RPMI8226 (cell line): ENCODE measurements at places on chromosomes 7 and 10.
A peak's percentile ranks its signal among the peaks of the same experiment; 100 is the strongest.

DNA sequence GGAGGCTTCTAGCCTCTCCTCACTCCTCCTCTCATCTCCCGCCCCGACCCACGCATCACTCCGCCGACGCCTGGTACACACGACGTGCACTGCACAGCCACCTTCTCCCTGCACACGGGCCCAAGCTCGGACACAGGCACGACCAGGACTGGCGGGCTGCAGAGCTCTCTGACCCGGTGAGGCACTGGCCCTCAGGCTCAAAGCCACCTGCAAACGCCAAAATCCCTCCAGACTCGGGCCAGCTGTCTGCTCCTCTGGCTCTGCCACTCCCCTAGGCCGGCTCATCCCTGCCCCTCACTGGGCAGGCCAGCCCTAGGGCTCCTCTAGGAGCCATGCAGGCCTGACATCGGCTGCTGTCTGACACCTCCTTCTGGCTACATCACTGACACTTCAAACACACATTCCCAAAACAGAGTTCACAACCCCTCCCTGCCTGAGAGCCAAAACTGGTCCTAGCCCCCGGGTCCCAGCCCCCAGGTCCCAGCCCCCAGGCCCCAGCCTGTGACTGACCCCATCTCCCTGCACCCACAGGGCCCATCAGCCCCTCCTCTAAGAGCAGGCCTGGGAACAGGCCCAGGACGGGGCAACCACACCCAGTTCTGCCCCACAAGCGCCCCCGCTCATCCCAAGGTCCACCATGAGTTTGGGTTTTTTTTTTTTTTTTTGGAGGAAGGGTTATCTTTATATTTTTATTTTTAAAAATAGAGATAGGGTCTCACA lies 35.1 kb downstream of the MAD1L1 start:
- no peak for DNase-seq

- DNase-seq, result no peak
Measured at GRCh38 chr7:143256932-143257331, 6.3 kb upstream of the GSTK1 start.

DNA sequence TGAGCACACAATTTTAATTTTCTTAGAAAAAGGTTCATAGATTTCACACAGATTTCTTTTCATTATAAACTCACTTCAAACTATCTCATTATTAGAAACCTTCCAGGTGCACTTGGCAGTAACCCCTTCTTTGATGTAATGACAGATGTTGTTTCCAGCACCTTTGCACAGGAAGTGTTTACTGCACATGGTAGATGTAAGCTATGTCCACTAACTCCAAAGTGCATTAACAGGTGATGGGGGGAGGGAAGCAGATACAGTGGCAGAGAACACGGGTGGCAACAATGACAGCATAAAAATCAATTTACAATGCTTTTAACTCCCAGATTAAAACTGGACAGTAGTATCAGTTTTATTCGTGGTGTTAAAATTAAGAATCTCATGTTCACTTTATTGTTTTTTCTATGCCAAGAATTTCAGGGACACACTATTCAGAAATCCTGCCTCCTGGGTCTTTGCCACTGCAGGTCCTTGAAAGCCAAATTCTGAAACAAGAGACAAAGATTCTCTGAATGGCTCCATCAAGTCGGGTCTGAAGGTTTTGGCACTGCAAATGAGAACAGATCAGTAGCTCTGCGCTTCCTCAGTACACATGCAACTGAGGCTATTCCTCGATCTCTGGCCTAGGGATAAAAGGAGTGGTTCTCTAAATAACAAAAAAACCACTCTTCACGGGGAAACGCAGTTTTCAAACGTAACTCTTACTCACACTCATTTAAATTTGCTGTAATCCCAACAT lies 187.7 kb downstream of the JAZF1 start:
- DNase-seq, result peak; percentile 5

DNA sequence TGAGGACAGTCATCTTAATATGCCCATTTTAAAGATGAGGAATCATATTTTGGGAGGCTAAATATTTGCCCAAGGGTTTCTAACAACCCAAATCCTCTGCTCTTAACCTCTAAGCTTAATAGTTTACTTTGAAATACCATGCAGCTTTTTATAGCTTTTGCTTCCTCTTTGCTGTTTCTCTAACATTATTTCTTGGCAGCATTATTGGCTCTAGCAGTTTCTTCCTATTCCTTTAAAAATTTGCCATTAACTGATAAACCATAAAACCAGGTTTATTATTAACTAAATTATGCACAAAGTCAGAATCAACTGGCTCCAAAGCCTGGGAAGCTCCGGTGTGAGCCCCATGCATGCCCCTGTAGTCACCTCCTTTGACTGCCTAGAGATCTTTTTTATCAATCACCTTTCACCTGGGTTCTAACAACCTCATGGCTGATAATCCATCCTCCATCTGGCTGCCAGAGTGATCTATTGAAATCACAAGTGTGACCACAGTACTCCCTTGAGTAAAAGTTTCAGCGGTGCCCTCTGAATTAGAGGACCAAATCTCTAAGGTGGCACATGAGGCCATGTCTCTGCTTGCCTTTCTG lies 62.4 kb downstream of the ITGB8 start:
- DNase-seq, result no peak
